Stimulated activated CD8-positive, alpha-beta memory T cell treated with anti-CD3 and anti-CD28 coated beads, Interleukin-15, amount 100 ng/mL, for 48 hours (primary cell): ENCODE measurements at places on chromosomes 13 and 19.

GRCh38 chr13:23547000-23547590 lies 23.1 kb upstream of the TNFRSF19 start:
- no peak for DNase-seq

DNA sequence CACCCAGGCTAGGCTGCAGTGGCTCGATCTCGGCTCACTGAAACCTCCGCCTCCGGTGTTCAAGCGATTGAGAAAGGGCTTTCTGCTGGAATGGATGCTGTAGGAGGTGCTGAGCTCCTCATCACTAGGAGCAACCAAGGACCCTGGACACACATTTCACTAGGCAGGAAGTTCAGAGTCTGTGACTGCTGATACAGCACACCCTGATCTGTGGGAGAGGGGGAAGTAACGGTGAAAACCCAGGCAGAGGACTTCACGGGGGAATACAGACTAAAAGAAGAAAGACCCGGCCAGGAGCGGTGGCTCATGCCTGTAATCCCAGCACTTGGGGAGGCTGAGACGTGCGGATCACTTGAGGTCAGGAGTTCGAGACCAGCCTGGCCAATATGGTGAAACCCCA lies 11.9 kb upstream of the NOTCH3 start:
- no peak for DNase-seq

DNA sequence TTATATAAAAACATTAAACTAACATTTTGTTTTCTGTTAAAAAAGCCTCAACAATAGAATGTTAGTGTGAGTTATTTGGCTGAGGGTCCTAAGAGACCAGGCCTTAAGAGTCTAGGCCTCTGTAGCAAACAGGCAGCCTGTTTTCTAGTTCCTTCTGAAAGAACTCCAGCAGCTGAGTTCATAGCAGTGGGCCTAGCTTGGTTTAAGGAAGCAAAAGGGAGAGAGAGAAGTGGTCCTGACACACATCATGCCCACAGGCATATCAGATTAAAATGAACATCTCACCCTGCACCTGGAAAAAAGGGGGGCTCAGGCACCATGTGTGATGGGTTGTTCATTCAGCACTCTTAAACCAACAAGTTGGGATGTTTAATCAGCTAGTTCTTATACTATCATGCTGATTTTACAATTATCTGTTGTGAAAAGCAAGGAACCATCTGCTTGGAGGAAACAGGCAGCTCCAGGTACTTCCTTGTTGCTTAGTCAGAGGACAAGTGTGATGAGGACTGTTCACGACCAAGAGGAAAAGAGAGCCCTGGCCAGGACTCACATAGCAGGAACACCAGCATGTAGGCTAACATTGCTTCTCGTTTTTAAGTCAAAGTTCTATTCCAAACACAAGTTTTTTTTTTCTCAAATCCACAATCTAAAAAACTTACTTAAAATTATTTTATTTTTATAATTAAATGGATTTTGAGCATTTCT lies 81.3 kb upstream of the FRY start:
- no peak for DNase-seq

- no peak for DNase-seq
These were observed 19.3 kb upstream of the TCF3 start for GRCh38 chr19:1671716-1672037.

DNA sequence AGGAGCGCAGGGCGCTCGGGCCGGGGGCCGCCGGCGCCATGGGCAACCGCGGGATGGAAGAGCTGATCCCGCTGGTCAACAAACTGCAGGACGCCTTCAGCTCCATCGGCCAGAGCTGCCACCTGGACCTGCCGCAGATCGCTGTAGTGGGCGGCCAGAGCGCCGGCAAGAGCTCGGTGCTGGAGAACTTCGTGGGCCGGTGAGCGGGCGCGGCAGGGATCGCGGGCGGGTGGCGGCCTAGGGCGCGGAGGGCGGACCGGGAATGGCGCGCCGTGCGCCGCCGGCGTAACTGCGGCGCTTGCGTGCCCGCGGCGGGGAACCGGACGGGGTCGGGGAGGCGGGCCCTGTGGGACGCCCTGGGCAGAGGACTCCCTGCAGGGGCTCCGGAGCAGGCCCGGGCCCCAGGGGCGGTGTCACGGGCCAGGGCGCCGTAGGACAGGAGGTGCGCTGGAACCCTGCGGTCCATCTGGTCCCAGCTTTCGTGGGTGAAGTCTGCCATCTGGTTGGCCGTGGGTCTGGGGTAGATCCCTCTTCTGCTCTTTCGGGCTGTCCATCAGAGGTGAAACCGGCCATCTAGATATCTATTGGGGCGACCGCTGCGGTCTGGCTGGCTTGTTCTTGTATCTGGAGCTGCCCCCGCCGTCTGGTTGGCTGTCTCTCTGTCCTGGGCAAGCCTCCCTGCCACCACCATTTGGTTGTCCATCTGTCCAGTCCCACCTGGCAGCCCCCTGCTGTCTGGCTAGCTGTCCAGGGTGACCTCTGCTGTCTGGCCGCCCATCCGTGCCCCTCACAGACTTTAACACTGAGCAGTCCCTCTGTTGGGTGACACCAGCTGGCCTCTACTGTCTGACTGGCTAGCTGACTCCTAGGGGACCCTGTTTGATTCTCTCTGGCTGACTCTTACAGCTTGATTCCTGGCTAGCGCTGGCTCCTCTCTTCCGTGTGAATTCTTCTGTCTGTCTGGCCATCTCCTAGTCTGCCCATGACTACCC lies 622 bp downstream of the DNM2 start:
- DNase-seq: no peak

DNA sequence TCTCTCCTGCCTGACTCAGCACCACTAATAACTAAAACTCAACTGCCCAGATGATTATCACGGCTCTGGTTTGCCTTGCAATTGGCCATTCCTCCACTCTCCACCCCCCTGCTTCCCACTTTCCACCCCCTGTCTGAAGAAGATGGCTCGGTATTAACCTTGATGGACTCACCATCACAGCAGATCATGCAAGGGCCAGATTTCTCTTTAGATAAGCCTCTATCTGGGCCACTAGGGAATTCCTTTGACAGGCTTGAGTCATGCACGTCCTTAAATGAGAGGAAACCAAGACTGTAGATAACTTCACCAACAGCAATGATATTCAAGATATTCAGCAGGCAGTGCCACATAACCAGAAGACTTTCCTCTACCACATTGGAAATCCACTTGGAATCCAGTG lies 131.1 kb upstream of the NBEA start:
- DNase-seq: no peak

DNA sequence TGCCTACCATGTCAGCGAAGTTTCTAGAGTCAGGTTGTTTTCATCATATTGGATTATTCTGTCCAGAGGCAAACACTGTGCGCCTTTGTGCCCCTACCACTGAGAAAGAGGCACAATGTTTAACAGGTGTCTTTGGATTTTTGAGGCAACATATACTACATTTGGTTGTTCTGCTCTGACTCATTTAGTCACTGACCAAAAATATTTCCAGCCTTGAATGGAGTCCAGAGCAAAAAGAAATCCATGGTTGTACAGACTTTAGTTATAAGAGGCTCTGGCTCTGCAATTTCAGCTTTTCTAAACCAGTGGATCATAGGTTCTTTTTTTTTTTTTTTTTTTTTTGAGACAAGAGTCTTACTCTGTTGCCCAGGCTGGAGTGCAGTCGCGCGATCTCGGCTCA lies 35.7 kb downstream of the LACC1 start:
- DNase-seq: no peak

- DNase-seq: no peak
These were observed 18.3 kb upstream of the F7 start for GRCh38 chr13:113086991-113087922.

DNA sequence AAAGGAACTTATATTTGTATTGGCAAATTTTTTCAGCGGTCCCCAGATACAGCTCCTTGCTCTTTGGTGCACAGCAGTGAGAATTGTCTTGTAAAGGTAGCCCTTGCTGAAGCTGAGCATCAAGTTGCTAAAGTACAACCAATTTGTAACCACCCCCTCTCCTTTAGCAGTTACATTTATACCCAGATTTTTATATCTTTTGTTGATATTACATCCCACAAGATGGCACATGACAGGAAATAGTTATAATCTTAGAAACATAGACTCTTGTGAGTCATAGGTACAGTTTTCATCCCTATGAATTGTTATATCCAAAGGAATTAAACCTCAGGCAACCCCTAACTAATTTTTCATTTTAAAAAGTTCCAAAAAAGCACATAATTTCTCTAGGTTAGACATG lies 523.0 kb upstream of the SLITRK1 start:
- no peak for DNase-seq

DNA sequence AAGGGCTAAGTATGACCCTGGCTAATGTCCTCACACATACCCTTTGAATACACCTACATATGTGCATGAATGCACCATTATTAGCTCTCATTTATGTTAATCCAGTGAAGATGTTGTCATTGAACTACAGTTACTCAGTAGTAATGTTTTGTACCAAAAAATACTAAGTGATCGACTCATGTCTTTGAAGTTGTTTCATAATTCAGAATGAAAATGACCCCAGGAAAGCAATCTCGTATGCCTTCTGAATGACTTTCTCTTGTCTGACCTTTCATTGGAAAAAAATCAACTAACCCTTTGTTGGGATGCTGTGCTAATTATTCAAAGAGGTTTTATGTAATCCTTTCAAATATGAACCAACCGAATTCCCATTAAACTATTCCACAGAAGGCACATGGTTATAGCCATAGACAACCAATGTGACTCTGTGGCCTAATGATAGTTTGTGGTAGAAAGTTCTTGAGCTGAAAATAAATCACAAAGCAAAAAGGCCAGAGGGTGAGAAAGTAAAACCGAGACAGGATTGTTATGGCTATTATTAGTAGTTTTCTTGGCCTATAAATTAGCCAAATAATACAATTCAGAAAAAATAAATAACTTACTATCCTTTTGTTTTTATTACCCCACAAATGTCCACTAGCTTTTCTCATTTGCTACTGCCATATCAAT lies 86.8 kb upstream of the STARD13 start:
- no peak for DNase-seq

- DNase-seq: no peak
These were observed 2.0 kb downstream of the ITPKC start for GRCh38 chr19:40718774-40719391.

- DNase-seq: no peak
These were observed 136.8 kb downstream of the DCT start for GRCh38 chr13:94342436-94343242.

DNA sequence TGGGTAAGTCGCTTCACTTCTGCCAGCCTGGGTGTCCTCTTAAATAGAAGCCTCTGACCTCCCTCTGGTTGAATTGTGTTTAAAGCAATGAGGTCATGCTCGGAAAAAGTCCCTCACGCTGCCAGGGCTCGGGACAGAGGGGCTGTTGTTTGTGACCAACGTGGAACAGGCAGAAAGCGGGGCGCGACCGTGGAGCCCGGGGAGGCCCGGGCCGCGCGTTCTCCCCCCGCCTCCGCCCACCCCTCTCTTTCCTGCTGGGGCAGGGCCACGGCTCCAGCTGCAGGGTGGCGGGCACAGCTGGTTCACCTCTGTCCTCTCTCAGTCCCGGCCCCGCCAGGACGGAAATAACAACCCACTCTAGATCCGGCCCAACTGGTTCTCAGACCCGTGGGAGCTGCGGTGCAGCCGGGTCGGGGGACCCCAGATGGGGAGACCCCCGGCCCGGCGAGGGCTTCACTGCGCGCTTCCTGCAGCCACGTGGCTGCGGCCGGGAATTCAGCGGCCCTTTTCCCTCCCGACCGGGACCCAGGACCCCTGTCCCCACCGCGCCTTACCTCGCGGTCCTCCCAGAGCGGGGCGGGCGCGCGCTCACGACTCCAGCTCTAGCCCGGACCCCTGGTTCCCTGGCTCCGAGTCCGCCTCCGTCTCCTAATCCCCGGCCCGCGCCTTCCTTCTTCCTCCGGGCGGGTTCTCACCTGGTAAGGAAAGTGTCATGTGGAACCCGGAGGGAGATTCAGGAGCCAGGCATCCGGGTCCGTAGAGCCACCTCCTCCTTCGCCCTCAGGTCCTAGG lies 1.9 kb downstream of the CDC42EP5 start:
- DNase-seq: no peak

GRCh38 chr19:47374876-47375693 lies 26.0 kb downstream of the DHX34 start:
- no peak for DNase-seq

DNA sequence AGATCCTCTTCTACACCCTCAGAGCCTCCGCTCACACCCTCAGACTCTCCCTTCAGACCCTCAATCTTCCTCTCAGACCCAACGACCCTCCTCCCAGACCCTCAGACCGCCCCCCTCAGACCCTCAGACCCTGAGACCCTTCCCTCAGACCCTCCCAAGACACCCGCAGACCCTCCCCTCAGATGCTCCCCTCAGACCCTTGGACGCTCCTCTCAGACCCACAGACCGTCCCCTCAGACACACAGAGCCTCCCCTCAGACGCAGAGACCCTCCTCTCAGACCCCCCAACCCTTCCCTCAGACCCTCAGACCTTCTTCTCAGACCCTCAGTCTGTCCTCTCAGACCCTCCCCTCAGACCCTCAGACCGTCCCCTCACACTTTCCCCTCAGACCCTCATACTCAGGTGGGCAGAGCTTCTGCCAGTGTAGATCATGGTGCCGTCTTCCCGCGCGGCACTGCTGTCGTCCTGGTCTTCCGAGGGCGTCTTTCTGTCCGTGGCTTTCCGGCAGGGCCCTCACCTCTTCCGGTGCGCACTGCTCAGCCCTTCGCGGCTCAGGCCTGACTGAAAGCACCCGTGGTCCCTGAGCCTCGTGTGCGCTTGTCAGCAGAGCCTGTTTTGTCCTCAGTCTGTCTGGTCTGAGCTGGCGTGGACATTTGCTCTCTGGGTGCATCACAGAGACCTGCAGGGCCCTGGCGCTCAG lies 18.9 kb upstream of the TFDP1 start:
- no peak for DNase-seq

- DNase-seq: no peak
These were observed 2.0 kb downstream of the LMTK3 start for GRCh38 chr19:48509467-48510194.

- DNase-seq: no peak
These were observed 285.4 kb downstream of the ATP8A2 start for GRCh38 chr13:25657157-25657556.
